Stimulated activated CD8-positive, alpha-beta memory T cell treated with anti-CD3 and anti-CD28 coated beads, Interleukin-4, amount 100 ng/mL, for 1 hour (primary cell): ENCODE measurements at places on chromosomes 1 and 21.

GRCh38 chr1:201354901-201355295 is 22.6 kb downstream of the TNNT2 start:
- DNase-seq = no peak

DNA sequence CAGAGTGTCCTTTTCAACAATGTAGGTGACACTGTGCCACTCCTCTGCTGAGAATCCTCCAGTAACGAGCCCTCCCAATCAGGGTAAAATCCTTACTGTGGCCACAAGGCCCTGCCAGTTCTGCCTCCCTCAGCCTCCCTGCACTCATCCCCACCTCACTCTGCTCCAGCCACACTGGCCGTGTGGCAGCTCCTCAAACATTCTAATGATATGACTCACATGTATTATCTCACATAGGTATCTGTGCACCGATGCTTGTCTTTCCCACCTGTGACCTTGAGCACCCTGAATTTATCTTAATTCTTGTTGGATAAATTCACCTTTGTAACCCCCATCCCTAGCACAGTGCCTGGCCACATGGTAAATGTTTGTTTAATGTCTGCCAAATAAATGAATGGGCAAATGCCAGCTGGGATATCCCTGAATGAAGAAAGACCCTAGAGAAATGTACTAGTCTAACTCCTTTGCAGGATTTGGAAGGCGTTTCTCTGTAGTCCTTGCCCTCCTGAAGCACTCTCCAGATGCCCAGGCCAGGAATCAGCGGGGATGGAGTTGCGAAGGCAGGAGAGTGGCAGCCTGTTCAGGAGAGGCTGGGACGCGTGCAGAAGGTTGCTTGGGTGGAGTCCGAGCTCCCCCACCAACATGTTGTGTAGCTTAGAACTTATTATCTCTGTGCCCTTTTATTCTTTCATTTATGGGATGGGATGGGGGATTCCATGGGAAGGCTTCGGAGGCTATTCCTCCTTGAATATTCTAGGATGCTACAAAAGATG is 106.0 kb downstream of the TMEM53 start:
- DNase-seq = no peak

GRCh38 chr1:178643349-178643748 is 81.7 kb upstream of the RALGPS2 start:
- DNase-seq = no peak

GRCh38 chr1:26785611-26786436 is 1.9 kb upstream of the PIGV start:
- DNase-seq = no peak

- no peak for DNase-seq
These were observed at the start of gene CD244 for GRCh38 chr1:160862203-160863060. TSS of gene CD244 (minus strand) at chr1:160862887. CDS start at chr1:160862677, 210 bp downstream.

DNA sequence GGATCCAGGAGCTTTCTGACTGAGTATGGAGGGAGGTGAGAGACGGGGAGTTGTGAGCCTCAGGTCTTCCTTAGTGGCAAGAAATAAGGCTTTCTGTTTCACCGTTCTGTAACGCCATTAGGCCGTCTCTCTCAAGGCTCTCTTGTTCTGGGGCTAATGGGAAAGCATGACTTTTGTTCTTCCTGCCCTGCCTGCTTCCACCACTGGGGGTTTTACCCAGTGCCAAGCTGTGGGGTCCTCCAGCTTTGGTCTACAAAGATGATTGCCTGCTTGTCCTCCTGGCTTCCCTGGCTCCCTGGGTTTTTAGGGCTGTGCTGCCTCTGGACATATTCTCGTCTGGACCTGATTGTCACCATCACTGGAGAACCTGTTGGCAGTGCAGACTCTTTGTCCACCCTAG is 74.8 kb upstream of the TINAGL1 start:
- no peak for DNase-seq

- DNase-seq = no peak
These were observed 121.0 kb upstream of the TSPAN2 start for GRCh38 chr1:115210302-115210711.

DNA sequence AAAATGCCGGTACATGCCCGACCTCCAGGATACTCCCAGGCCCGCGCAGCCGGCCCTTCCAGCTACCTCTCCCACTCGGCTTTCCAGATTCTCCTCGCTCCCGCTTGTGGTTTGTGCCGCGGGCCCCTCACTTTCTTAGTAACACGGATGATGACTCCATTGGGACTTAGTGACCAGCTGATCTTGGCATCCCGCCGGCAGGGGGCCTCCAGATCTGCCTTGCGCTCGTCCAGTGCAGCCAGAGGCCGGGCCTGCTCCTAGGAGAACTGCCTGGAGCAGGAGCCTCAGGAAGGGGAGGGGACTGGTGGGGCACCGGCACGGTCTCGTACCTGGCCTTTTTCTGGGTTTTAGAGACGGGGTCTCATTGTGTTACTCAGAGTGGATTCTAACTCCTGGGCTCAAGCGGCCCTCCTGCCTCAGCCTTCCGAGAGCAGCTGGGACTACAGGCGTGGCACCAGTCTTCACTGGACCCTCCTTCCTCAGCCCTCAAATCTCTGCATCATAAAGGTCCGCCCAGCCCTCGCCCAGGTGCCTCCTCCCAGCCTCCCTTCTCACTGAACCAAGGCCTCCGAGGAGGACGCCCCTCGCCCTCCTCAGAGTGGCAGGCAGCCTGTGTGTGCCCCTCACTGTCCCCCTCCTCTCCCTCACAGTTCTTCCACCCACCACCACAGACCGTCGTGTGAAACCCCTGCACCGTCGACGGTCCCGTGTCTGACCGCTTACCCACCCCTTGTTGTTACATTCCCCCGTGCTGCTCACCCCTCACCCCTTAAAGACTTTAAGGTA is 78.6 kb downstream of the SLC25A24 start:
- DNase-seq = no peak
